ENCODE measurements at places on chromosomes 16 and 17.

GRCh38 chr16:83296505-83296904, 511.3 kb upstream of the HSBP1 start:
- DNase-seq, result no peak

- no peak for DNase-seq
Observed at GRCh38 chr17:58352596-58353388, 791 bp upstream of the SUPT4H1 start.

GRCh38 chr16:15141586-15141985, 47.5 kb upstream of the RRN3 start:
- DNase-seq, result no peak

DNA sequence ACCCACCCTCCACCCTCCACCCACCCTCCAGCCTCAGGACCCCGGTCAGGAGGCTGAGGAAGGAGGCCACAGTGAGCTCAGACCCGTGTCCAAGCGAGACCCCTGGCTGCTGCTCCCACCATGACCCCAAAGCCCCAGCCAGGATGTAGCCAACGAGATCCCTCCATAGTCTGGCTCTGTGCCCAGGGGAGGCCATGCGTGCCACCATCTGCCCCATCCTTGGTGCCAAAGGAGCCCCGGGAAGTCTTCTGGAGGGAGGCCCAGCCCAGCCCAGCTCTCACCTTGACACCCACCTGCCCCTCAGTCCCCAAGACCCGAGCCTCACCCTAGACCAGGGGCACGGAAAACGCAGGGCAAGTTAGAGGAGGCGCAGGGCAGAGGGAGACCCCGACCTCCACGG, 34.2 kb downstream of the PIEZO1 start:
- no peak for DNase-seq

DNA sequence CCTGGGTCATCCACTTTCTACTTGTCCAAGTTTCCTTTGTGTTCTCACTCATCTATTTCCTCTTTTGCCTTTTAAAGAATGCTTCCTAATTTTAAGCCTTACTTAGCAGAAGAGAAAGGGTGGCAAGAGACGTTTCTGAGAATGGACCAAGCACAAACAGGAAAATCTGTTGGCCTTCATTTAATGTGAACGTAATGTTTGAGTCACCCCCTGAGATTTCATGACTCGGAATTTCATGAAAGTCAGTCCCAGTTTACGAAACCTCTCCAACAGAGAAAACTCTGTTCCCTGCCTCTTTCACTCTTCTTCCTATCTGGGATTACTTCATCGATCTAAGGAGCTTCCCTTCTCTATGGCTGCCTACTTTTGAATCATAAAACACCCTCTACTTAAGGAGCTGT, at the start of gene CD300E:
TSS of gene CD300E (minus strand) at position 46 of the 401 bp plus-strand sequence. CDS start 117 bp downstream, outside the sequence.
- no peak for DNase-seq

- no peak for DNase-seq
Observed at GRCh38 chr17:72334205-72334604, 213.4 kb downstream of the SOX9 start.

GRCh38 chr16:87484487-87485331, 8.1 kb downstream of the ZCCHC14 start:
- DNase-seq, result no peak

- no peak for DNase-seq
Observed at GRCh38 chr17:40024901-40025300, 9.7 kb downstream of the CSF3 start.

- no peak for DNase-seq
Observed at GRCh38 chr16:2142942-2143877, 5.2 kb upstream of the RAB26 start.

DNA sequence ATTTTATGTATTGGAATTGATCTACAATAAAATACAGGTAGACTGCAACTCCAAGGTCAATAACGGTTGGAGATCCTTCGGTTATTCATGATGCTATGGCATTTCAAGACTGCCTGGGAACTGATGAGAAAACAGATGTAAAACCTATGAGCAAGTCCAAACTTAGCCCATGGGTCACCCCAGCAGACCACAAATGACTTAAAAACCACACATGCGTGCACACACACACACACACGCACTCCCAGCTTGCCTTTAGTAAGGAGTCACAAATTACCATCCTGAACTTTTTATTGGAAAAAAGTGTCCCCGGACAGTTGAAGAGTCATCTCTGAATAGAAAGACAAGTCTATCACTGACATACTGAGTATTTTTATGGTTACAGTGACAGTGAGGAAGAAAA, 26.7 kb downstream of the TRIM25 start:
- no peak for DNase-seq

- no peak for DNase-seq
Observed at GRCh38 chr17:82864713-82865248, 25.0 kb upstream of the ZNF750 start.

GRCh38 chr17:14133104-14133503, 63.8 kb downstream of the COX10 start:
- DNase-seq, result no peak

GRCh38 chr16:66549284-66550131, at the start of gene TK2:
TSS of gene TK2 (minus strand) at chr16:66550122. CDS start at chr16:66550061, 61 bp downstream.
- no peak for DNase-seq

- no peak for DNase-seq
Observed at GRCh38 chr17:45294506-45294905, 22.3 kb downstream of the MAP3K14 start.

DNA sequence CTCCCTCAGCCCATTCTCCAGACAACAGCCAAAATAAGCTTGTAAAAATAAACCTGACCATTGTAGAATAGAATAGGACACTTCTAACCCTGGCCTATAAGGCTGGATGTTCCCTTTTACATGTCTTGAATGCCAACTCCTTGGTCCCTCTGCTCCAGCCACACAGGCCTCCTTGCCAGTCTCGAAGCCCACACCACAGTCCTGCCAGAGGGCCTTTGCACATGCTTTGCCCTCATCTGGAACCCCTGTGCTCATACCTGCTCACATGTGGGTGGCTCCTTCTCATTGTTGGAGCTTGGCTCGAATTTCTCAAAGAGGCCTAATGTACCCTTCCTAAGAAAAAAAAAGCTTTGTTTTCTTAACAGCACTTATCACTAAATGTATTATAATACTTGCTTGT, 5.4 kb upstream of the SLC12A3 start:
- no peak for DNase-seq

DNA sequence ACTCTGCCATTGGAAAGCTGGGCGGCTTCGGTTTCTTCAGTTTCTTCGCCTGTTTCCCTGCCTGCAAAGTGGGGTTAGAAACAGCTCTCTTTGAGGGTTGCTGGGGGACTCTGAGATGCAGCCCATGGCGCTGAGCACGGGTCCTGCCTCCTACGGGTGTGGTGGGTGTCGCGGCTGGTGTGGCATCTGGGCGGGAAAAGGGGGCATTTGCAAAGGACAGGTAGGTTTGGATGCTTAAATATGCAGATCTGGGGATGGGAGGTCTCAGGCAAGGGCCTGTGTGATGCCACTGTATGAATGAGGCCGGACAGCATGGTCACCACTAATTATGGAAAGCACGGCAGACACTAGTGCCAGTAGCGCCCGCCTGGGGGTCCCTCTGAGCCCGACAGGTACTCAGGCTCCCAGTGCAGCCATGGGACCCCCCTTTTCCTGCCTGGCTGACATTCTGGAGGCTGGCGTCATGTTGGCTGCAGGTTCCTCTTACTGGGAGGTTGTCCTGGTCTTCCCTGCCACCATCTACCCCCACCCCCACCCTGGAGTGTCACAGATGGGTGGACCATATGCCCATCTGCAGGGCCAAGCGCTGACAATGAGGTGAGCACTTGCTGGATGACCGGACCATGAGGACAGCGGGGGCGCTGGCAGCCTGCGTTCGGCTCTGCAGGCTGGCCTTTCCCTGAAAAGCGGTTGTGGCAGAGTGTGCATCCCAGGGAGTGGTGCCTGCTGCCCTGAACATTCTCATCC, 237.7 kb downstream of the SEC14L1 start:
- DNase-seq, result no peak

DNA sequence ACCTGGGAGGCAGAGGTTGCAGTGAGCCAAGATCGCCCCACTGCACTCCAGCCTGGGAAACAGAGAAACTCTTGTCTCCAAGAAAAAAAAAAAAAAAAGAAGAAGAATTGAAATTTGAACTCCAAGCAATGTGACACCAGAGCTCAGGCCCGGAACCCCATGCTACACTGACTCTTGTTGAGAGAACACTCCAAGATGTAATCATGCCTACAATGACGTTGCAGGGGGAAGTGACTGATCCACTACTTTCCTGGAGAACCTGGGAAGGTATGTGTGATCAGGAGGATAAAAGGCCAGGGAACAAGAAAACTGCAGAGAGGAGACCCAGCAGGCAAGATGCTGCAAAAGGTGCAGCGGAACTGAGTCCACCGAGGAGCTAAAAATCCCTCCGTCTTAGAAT, 57.9 kb downstream of the ADCY9 start:
- no peak for DNase-seq

DNA sequence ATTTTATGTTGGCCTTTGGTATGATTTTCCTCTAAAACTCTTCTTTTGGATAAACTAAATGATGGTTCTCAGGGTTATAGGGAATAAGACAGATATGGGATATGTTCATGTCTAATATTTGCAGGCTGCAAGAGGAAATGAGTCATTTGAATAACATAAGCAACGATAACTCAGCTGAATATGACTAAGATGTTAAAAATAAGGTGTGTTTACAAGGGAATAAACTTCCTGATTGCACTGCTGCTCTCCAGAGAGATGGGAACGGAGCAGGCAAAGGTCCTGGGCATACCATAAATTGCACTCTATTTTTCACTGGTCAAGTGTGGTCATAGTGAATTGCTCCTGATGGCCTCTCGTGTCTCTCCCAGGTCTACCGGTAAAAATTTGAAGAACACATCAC, 666.2 kb downstream of the TOX3 start:
- DNase-seq, result no peak

DNA sequence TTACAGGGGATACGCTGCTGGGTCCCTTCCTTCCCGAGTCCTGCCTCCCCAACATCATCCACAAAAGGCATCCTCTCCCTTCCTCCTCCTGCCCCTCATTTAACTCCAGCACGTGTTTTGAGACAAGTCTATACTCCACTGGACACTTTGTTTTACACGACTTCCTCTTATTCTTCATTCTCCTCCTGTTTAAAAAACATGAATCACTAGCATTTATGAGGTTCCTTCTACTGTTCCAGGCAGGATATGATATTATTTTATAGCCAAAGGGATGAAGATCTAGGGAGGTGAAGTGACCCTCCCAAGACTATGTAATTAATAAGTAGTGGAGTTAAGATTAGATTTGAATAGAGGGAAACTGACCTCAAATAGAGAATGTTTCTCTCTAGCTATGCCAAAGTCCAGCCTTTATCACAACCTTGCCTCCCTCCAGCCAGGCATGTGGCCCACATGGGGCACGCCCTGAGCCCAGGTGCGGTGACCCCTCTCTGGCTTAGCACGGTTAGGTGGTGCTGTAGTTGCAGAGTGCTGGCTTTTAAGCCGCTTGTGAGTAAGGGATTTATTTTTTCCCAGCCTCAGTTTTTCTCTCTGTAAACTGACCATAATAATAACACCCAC, 1.3 kb upstream of the HSD17B2 start:
- no peak for DNase-seq

DNA sequence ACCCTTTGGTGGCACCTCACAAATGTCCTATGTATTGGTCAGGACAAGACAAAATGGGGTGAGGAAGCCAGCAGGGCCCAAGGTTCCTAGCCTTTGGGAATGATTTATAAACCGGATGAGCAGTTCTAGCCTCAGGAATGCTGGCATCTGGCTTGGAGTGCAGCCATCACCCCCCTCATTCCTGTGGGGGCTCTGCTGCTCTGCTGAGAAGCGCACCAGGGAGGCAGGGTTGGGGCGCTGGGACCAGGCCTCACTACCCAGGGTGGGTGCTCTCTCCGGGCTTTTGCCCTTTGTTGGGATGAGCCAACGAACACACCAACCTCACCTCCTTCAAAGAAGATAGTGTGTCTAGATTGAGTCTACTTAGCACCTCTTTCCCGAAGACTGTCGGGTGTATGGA, 39.2 kb downstream of the TMEM11 start:
- no peak for DNase-seq

DNA sequence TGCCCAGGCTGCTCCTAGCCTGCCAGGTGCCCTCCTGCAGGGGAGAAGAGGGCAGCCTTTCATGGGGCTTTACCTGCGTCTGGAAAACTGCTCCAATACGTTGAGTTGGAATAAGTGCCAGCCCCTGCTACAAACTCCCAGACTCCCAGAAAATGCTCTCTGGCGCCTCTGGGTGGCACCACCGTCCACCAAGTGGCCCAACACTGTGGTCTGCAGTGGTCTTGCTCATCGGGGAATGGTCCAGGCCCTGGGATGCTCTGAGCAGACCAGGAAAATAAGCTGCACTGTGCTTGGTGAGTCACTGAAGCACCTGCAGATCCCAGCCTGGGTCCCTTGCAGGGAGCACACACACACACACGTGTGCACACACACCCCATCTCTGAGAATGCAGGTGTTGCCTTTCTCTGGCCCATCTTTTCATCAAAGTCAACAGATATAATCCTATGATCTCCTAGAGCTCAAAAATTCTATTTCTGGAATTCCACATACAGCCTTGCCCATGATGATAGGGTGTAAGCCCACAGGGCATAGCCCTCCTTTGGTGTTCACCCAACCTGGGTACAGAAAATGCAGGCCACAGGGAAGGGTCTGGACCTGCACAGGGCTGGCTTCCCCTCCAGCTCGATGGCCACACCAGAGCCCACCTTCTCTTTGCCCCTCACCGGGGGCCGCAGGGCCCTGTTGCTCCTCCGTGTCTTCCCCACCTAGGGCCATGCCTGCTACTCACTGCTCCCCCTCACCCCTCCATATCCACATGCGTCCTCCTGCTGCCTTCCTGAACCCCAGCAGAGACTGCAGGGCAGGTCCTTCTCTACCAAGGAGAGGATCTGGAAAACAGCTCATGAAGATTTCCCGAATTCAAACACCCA, 20.5 kb downstream of the CDIP1 start:
- DNase-seq, result no peak

GRCh38 chr17:66943484-66943883, 21.0 kb upstream of the CACNG4 start:
- no peak for DNase-seq

DNA sequence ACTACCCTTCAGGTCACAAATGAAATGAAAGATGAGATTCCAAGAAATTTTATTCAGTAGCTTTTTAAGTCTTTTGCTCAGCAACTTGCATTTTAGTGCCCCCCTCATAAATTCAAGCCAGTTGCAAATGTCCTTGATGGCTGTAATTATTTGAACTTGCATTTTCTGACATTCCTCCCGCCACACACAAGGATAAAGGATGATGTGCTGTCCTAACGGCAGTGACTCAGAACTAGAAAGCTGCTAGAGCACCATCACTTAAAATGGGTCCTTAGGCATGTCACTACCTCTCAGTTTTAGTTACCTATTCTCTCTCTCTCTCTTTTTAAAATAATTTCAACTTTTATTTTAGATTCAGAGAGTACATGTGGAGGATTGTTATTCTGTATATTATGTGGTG, 306.7 kb downstream of the CNTNAP4 start:
- DNase-seq, result no peak

DNA sequence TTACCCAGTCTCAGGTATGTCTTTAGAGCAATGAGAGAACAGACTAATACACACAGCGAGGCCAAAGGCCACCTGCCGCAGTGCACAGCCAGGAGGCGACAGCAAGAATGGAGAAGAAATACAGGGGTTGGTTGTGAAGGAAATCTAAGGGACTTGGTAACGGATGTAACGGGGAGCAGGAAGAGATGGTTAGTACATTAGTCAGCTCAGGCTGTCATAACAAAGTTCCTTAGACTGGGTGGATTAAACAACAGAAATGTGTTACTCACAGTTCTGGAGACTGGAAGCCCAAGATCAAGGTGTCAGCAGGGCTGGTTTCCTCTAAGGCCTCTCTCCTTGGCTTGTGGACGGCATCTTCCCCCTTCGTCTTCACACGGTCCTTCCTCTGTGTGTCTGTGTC, 47.1 kb downstream of the TVP23C start:
- no peak for DNase-seq
